Esophagus muscularis mucosa (tissue), 4 donors: ENCODE measurements at places on chromosomes 11 and 22.

DNA sequence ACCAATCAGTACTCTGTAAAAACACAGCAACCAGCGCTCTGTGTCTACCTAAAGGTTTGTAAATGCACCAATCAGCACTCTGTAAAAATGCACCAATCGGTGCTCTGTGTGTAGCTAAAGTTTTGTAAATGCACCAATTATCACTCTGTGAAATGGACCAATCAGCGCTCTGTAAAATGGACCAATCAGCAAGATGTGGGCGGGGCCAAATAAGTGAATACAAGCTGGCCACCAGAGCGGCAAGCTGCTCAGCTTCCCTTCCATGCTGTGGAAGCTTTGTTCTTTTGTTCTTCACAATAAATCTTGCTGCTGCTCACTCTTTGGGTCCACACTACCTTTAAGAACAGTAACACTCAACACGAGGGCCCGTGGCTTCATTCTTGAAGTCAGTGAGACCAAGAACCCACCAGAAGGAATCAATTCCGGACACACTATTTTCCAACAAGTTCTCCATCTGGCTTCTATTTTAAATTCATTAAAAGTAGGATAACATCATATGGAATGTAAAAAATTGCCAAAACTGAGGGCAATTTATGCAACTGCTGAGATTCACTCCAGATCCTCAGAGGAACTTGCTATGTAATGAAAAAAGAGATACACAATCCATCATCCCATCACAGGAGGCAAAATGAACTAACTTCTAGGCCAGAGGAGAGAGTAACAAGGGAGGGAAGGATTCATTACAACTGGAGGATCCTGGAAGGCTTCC, 3.1 kb upstream of the PANX1 start:
- DNase-seq: no peak

DNA sequence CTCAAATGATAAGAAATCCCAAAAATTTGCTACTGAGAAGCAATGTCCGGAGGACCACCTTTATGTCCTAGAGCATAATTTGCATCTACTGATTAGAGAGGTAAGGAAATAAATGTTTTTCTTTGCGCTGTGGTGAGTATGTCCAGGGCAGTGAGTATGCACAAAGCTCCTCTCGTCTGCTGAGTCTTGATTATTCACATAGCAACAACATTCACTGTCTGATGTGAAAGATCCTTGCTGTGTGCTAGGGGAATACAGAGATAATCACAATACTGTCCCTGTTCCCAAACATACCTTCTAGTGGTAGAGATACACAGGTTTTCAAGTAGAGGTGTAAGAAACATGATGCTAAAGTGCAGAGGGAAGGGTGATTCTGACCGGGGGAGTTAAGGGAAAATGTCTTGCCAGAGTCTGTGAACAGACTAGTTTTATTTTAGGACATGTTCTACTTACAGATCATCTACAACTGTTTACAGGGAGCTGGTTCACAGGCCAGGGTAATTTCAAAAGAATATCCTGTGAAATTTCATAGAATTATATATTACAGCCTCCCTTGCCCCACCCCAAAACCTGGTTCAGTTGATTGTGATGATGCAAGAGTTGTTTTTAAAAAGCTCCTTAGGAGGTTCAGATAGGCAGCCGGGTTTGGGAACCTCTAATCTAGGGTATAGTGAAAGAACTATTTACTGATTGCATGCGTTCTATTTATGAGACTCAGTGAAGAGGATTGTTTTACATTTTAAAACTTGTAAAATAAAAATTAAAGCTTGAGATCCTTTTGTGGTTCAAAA, 12.6 kb downstream of the MED17 start:
- no peak for DNase-seq

DNA sequence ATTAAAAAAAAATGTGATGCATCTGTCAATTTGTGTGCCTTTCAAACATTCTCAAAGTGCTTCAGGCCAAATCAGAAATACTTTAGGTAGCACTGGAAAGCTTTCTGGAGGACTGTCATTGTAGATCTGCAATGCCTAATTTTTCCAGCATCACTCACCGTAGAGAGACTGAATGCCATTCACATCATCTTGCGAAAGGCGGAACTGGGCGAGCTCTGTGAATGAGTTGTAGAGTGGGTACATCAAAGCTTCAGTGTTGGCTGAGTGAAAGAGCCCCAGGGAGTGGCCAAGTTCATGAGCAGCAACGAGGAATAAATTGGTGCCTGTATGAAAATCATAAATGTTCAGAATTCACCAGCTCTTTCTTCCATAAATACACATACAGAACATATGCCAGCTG, 4.0 kb downstream of the MMP10 start:
- no peak for DNase-seq

DNA sequence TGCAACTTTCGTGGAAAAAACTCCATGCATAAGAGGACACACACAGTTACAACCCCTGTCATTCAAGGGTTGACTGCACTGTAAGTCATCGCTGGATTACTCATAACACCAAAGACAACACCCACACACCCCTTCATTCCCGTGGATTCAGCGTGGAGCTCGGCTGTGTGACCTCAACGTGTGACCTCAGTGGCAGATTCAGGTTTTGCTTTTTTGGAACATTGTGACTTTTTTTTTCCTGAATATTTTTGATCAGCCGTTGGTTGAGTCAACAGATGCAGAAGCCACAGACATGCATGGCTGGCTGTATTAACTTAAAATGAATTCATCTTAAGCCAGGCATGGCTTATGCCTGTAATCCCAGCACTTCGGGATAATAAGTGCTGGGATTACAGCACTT, 19.7 kb upstream of the MUC5AC start:
- DNase-seq: no peak
